ENCODE measurements at places on chromosomes 6 and 20.

DNA sequence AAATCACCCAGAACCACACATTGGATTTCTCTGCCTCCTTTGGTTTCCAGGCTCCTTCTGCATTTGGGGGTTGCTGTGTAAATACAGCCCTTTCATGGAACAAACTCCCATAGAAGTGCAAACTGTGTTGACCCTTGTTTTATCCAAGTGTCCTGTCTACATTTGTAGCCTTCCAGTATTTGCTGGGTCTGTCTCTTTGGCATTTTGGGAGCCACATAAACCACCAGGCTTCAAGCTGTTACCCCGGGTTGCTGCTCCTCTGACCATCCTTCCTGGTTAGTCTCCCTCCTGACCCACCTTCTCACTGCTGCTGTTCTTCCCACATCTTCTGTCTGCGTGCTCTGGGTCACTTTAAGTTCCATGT is 7.6 kb upstream of the MTHFD1L start:
- H3K27me3 ChIP-seq, result no peaks in the 10 kb centered on the region
- peak overlapping the region; percentile 88 for H3K27ac ChIP-seq
- DNase-seq, result no peak
- peaks cover 19% of the 10 kb centered on the region for H3K4me1 ChIP-seq
- no peaks in the 10 kb centered on the region for H3K36me3 ChIP-seq
- peak overlapping the region; percentile 40 for H3K4me3 ChIP-seq

DNA sequence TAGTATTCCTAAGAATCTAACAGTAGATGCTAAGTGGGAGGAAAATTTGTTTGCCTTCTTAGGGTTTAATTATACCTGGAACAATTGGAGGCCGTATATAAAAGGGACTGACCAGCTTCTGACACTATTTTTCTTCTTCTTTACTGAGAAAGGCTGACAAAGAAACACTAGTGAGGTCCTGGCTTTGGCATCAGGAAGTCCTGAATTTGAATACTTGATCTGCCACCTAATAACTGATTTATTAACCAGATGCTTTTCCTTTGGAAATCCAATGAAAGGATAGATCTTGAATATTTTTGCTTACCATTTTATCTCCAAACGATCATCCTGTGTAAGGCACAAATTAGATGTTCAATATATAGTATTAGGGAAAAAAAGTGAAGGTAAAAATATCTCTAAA is 382.5 kb downstream of the CENPW start:
- H3K36me3 ChIP-seq, result no peaks in the 10 kb centered on the region
- no peak overlapping the region for H3K27ac ChIP-seq
- no peak overlapping the region for H3K4me3 ChIP-seq
- no peaks in the 10 kb centered on the region for H3K27me3 ChIP-seq
- no peaks in the 10 kb centered on the region for H3K4me1 ChIP-seq
- no peak for DNase-seq

- H3K36me3 ChIP-seq, result no peaks in the 10 kb centered on the region
- H3K4me1 ChIP-seq, result no peaks in the 10 kb centered on the region
- H3K27ac ChIP-seq, result no peak overlapping the region
- H3K4me3 ChIP-seq, result no peak overlapping the region
- no peak for DNase-seq
- H3K27me3 ChIP-seq, result no peaks in the 10 kb centered on the region
Observed at GRCh38 chr6:78487401-78487800, 379.9 kb upstream of the IRAK1BP1 start.

GRCh38 chr6:90216072-90216977 is 80.3 kb downstream of the BACH2 start:
- H3K4me1 ChIP-seq, result peaks cover 52% of the 10 kb centered on the region
- no peaks in the 10 kb centered on the region for H3K27me3 ChIP-seq
- H3K27ac ChIP-seq, result no peak overlapping the region
- no peak overlapping the region for H3K4me3 ChIP-seq
- DNase-seq, result no peak
- no peaks in the 10 kb centered on the region for H3K36me3 ChIP-seq

GRCh38 chr6:18302561-18303439 is 38.5 kb upstream of the DEK start:
- no peaks in the 10 kb centered on the region for H3K36me3 ChIP-seq
- no peak overlapping the region for H3K27ac ChIP-seq
- H3K27me3 ChIP-seq, result no peaks in the 10 kb centered on the region
- no peak overlapping the region for H3K4me3 ChIP-seq
- peak; percentile 19 for DNase-seq
- no peaks in the 10 kb centered on the region for H3K4me1 ChIP-seq

- H3K4me1 ChIP-seq, result no peaks in the 10 kb centered on the region
- H3K27me3 ChIP-seq, result no peaks in the 10 kb centered on the region
- H3K4me3 ChIP-seq, result no peak overlapping the region
- H3K36me3 ChIP-seq, result no peaks in the 10 kb centered on the region
- no peak overlapping the region for H3K27ac ChIP-seq
Observed at GRCh38 chr6:112931832-112932231, 584.7 kb downstream of the RFPL4B start.
